Activated T-cell treated with anti-CD3 and anti-CD28 coated beads for 1 hour (primary cell): ENCODE measurements at places on chromosomes 6 and 20.

DNA sequence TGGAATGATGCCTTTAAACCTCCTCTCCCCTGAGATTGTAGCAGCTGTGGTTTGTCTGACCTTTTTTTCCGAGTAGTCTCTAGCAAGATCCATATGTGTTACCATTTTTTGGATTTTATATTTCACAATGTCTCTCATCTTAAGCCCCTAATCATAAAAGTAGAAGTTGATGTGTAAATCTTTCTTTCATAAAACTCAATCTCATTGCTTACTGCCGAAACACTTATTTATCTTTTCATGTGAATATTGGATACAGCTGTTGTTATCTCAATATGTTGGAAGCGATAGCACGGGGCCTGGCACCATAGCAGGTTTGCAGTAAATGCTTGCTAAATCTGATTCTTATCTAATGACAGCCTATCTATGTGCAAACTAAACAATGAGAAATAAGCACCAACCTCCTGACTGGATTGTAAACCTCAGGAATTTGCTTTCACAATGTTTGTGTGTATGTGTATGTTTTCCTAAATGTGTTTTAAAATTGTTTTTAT lies 14.2 kb downstream of the SMPDL3A start:
- no peak for DNase-seq

DNA sequence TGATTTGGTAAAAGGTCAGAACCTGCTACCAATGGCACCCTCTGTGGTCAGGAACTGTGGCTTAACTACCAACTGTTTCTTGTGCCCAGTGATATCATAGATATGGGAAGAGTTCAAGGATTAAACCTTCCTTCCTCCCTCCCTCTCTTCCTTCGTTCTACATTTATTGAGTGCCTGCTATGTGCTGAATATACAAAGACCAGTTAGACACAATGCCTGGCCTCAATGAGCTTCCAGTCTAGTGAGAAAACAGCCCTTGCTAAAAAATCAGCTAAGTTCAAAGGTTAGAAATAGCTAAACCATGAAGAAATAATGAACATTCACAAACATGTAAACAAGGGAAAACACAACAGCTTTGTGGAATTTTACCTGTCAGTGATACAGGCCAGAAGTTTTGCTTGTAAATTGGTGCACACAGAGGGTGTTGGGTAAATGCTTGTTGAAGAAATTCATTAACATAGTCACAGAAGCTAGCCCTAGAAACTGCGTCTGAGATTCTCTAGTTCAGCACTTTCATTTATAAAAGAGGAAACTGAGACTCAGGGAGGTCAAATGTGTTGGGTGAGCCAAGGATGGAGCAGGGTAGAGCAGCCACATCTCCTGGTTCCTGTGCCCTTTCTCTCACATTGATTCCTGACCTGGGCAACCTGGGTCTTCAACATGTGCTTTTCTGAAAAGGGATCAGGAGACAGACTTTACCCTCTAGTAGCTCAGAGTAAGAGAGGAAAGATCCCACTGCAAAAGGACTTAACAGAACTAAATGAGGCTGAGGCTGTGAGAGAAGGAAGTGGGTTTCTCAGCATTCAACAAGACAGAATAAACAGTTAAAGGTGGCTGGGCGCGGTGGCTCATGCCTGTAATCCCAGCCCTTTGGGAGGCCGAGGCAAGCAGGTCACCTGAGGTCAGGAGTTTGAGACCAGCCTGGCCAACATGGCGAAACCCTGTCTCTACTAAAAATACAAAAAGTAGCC lies 14.4 kb upstream of the FOXO3 start:
- no peak for DNase-seq

GRCh38 chr20:3705491-3705969 lies 6.9 kb downstream of the SIGLEC1 start:
- no peak for DNase-seq

- no peak for DNase-seq
These were observed 169.8 kb downstream of the ANKRD60 start for GRCh38 chr20:58058421-58059259.

DNA sequence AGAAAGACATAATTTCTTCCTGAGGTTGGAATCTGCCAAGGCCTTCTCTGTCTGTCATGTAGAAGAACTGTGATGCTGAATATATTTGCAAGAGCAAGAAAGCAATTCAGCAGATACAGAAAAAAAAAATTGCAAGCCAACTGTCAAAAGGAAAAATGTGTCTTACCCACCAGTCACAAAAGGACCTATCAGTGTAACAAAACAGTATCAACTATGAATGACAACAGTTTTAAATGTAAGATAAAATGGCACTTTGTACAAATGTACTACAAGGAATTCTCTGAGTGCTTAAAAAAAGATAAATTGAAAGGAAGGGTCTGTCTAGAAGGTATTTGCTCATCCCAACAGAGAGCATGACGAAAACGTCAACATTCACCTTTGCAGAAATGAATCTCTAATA lies 185.3 kb upstream of the TFAP2D start:
- DNase-seq: no peak

DNA sequence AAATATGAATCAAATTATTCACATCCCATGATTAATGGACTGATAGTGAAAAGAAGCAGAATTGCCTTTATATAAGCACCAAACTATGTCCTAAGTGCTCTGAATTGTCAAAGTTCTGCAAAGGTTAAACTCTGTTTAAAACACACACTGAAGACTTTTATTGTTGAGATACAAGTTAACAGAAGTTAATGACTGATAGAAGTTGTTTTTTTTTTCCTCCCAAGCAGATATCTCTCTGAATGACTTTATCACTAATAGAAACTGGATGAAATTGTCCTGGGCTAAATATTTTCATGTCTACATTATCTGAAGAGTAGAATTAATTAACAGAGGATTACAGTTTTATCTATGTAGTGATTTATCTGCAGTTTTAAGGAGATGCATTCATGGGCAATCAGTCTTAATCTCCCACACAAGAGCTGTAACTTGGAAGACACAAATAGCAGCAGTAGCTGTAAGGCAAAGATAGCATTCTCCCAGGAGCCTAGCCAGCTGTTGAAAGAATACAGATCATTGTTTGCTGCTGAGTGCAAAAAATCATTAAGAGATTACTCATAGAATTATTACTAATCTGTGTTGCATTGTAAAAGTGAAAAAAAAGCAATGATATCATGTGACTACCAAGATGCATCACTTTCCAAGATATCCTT lies 49.9 kb downstream of the BMP5 start:
- DNase-seq: no peak

DNA sequence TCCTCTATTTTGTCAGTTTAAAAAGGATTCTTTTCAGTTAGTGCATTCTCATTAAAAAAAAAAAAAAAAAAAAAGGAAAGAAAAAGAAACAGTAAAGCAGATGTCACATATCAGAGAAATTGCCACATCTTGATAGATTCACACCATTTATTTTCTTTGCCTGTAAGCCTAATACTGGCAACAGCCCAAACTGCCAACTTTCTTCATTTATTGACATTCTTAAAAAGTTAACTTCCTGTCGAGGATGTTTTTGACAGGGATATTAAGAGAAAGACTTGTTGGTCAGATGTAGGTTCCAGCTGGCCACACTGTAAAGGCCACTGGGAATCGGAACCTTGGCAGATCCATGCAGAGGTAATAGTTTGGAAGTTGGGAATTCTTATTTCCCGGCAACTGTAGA lies 332.6 kb downstream of the NRN1 start:
- DNase-seq: no peak

GRCh38 chr20:35953387-35954199 lies 709 bp downstream of the SCAND1 start:
- peak; percentile 43 for DNase-seq

DNA sequence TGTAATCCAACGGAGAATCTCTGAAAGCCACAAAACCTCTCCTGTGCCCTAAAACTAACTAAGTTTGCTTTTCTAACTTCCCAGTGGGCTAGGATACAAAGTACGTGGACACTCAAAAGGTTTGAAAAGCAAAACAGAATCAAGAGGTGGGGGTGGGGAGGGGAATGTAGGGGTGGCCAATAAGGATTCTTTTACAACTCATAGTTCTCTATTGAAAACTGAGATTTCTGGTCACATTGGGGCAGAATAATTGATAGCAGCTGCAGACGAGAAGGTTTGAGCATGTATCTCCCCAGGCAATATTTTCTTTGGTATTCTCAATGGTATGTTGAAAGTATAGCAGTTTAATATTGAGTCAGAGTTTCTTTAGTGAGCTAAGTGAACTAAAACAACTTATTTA lies 376.7 kb upstream of the CITED2 start:
- no peak for DNase-seq

DNA sequence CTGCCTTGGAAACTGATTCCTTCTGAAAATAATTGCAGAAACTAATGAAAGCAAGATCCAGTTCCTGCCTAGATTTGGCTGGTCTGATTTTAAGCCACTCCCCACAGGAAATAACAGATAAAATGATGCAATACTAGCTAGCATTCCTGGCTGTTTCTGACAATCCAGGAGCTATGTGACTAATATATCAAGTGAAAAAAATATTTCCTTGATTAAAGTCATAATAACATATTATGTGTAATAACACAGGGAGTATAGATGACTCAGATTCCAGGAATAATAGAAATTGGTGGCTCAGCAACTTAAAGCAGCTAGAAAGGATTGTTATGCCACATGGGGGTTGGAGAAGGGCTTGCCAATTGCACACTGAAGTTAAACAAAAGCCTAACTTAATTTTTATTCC lies 182.7 kb upstream of the SALL4 start:
- DNase-seq: no peak

- no peak for DNase-seq
These were observed 168.4 kb upstream of the TNFAIP3 start for GRCh38 chr6:137698636-137699030.

GRCh38 chr20:49165611-49166010 lies 22.5 kb downstream of the STAU1 start:
- DNase-seq: no peak

- DNase-seq: no peak
These were observed 2.3 kb upstream of the HRH3 start for GRCh38 chr20:62222266-62222850.

DNA sequence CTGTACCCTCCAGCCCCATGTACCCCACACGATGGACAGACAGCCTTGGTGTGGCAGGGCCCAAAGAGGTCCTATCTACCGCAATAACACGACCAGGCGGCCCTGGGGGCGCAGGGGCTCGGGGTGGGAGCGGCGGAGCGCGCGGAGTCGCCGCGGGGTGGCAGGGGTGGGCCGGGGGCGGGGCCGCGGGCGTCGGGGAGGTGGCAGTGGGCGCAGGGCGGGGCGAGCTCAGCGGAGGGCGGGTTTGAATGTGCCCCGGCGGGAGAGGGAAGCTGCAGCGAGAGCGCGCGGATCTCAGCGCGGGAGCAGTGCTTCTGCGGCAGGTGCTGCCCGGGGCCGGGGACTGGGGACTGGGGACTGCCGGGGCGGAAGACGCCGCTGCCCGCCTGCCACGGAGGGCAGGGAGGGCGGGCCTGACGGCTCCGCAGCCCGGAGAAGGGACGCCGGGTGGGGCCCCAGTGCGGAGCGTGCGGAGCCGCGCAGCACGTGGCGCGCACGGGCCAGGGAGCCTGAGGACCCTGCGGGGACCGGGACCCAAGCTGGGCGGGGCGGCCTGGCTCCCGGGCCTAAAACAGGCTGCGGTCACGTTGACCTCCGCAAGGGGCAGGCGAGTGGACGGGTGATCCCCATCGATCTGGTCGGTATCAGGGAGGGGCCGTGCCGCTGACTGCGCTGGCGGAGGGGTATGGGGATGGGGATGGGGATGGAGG lies at the start of gene SLC29A1:
Gene SLC29A1 (plus strand): TSS at position 277 of the 710 bp plus-strand sequence. CDS start 3,719 bp downstream, outside the sequence.
- DNase-seq: peak; percentile 81

DNA sequence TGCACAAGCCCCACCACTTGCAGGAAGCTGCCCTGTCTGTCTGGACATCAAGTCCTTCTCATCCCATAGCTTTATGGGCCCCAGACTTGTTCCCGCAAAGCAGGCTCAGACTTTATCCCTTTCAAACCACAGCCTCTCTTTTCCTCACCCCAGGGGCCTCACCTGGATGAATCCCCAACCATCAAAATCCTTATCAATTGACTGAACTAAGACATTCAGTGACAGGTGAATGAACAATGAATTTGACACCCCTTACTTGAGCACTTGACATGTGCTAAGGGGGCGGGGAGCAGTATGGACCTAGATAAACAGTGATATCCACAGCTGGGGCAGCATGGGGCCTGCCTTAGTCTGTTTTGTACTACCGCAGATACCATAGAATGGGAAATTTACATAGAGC lies 5.0 kb downstream of the RAB44 start:
- no peak for DNase-seq

DNA sequence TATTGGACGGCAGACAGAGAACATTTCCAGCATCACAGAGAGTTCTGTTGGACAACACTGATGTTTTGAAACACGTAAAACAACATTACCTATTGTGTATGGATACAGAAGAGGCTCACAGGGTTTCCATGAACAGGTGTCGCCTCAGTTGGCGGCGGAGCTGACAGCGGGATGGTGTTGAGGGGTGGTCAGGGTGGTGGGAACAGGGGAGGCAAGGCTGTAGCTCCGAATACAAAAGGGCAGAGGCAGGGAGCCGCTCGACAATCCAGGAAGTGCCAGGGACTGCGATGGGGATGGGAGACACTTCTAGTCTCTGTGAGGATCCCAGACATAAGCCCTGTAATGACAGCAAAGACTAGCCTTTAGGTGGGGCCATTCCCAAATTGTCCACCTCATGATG lies 14.5 kb upstream of the PI16 start:
- DNase-seq: no peak

- no peak for DNase-seq
These were observed 1.6 kb downstream of the PRDM1 start for GRCh38 chr6:106087548-106088325.

DNA sequence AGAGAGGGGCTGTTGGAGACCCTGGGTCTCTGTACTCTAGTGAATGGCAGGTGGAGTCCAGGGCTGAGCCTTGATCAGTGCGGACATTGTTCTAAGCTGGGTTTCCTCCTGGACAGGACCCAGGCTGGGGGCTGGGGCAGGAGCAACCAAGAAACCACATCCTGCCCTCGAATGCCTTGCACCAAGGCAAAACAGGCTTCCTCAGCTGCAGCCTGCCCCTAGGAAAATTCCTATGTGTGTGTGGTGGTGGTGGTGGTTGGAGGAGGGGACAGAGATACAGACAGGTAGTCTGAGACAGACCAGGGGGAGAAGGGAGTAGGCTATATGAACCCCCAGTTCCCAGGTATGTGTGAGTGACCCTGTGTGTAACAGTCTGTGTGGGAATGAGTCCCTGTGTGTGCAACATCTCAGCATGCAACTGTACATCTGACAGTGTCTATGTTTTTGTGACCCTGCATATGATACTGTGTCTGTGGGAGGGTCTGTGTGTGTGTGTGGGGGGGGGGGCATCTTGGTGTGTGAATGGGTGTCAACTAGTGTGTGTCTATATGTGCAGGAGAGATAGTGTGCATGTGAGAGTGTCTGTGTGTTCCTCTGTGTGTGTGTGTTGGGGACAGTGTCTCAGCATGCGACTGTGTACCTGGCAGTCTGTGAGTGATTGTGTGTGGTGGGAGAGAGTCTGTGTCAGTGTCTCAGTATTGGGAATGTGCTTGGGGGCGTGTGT lies 3.0 kb downstream of the GLP1R start:
- no peak for DNase-seq

GRCh38 chr6:153001767-153002612 lies 519 bp downstream of the MTRF1L start:
- no peak for DNase-seq

DNA sequence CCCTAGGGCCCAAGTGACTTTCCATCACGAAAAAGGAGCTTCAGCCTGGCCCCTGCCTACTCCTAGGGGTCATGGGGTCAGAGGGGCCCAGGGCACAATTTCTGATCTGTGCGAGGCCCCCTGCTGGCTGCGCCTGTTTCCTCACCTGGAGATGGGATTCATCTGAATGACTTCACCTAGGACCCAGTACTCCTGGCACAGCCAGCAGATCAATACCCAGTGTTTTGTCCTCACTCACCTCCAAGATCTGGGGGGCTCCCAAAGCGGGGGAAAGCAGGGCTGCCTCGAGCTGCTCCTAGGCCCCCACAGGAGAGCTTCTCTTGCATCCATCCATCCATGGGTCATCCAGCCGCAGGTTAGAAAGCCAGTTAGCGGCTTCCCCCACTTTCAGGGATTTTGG lies 33.8 kb downstream of the CD40 start:
- no peak for DNase-seq
